Activated CD4-positive, alpha-beta T cell treated with anti-CD3 and anti-CD28 coated beads, Interleukin-2, amount 10 ng/mL, durations not matched to agents 24 days and 14 days (primary cell): ENCODE measurements at places on chromosomes 2 and 18.

DNA sequence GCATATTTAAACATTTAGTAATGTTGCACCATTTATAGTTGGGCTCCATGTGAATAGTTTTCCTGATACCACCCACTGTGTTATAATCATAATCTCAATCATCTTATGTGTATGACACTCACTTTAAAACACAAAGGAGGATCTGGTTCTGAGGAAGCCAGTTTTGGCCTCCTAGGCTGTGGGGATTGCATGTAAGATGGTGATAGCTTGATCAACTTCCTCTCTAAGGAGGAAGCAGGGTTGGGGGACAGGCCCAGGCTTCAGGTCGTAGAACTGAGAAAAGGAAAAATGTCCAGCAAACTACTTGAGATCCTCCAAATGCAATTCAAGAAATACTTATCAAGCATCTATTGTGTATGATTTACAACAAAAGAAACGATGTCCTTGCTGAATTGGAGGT lies 4.9 kb upstream of the PPM1B start:
- H3K4me3 ChIP-seq: no peak overlapping the region
- no peak overlapping the region for H3K27ac ChIP-seq
- H3K36me3 ChIP-seq: peaks cover 1% of the 10 kb centered on the region
- H3K4me1 ChIP-seq: peaks cover 7% of the 10 kb centered on the region

- no peak overlapping the region for H3K27ac ChIP-seq
- peaks cover 2% of the 10 kb centered on the region for H3K27me3 ChIP-seq
- H3K36me3 ChIP-seq: no peaks in the 10 kb centered on the region
- H3K4me3 ChIP-seq: no peak overlapping the region
- no peaks in the 10 kb centered on the region for H3K4me1 ChIP-seq
Observed at GRCh38 chr2:186726938-186727337, 33.1 kb downstream of the FAM171B start.

DNA sequence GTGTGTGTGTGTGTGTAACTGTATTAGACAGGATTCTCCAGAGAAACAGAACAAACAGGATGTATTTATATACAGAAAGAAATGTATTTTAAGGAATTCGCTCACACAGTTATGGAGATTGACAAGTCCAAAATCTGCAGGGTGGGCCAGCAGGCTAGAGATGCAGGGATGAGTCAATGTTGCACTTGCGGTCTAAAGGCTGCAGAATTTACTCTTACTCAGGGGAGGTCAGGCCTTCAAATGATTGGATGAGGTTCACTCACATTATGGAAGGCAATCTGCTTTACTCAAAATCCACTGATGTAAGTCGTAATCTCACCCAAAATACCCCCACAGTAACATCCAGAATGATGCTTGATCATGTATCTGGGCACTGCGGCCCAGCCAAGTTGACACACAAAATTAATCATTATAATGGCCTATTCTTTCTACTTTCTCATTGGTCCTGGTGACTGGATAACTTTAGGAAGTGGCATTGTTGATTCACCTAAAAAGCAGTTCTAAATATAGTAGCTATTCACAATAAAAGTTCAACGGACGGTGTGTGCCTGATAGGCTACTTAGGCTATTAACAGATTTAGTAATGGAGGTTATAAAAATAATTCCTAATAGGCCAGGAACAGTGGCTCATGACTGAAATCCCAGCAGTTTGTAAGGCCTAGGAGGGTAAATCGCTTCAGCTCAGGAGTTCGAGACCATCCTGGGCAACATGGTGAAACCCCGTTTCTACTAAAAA lies 40.6 kb upstream of the ACYP2 start:
- H3K4me3 ChIP-seq: no peak overlapping the region
- no peaks in the 10 kb centered on the region for H3K36me3 ChIP-seq
- no peaks in the 10 kb centered on the region for H3K27me3 ChIP-seq
- DNase-seq: no peak
- no peak overlapping the region for H3K27ac ChIP-seq

DNA sequence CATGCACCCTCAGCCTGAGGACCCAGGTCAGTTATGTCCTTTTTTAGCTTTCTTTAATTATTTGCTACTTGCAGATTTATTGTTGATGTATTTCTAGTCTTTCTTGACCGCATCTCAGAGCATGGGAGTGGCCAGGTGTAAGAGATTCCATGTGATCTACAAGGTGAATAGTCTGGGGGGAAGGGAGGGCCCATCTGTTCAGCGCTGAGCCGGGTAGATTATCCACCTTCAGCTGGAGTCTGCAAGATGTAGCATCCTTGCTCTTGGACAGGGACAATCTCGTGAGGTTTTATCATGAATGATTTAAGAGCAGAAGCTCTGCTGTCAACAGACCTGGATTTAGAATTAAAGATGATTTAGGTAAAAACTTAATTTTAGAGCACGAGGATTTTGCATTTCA lies 12.0 kb upstream of the DGKD start:
- H3K4me3 ChIP-seq: no peak overlapping the region
- H3K36me3 ChIP-seq: no peaks in the 10 kb centered on the region
- no peak overlapping the region for H3K27ac ChIP-seq
- no peak for DNase-seq
- H3K4me1 ChIP-seq: peaks cover 7% of the 10 kb centered on the region
